ENCODE measurements at places on chromosomes 5 and 9. TPM values are rescaled to one million over a fixed set of nuclear protein-coding genes. Genes with fewer than 3 reads are reported as not detected.

GRCh38 chr9:34585946-34586669 is 3.4 kb downstream of the CNTFR start:
- DNase-seq: no peak

GRCh38 chr9:98848450-98849149 is 41.1 kb downstream of the GALNT12 start:
- peak; percentile 91 for DNase-seq

DNA sequence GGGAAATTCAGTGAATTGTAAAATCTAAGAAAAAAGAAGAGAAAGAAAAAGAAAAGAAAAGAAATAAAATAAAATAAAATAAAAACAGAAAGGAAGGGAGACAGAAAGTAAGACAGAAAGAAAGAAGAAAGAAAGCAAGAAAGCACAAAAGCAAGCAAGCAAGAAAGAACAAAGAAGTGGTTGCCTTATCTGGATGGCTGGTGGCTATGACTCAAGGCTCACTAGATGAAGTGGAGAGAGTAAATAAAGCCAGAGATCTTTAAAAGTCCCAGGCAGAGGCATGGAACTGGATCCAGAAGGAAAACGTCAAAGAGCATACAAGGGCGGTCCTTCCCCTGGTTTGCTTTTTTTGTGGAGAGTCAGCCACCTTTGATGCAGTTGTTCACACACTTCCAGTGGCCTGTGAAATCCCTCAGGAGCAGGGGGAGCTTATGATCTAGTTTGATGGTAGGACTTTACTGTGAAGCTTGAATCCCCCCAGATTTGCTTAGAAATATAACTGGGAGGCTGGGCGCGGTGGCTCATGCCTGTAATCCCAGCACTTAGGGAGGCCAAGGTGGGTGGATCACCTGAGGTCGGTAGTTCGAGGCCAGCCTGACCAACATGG is 176.7 kb upstream of the HMHB1 start:
- DNase-seq: no peak

- DNase-seq: no peak
Observed at GRCh38 chr9:96242811-96243210, 59.2 kb downstream of the HSD17B3 start.

ACO1 gene
- total RNA-seq: 42.0 TPM

RPS14 gene
- 1,798 TPM for total RNA-seq

Data from osteocyte (in vitro differentiated cells).